ENCODE measurements at places on chromosomes 3 and 15.

GRCh38 chr3:83807511-83807910 lies 1151.3 kb upstream of the CADM2 start:
- no peak for DNase-seq

DNA sequence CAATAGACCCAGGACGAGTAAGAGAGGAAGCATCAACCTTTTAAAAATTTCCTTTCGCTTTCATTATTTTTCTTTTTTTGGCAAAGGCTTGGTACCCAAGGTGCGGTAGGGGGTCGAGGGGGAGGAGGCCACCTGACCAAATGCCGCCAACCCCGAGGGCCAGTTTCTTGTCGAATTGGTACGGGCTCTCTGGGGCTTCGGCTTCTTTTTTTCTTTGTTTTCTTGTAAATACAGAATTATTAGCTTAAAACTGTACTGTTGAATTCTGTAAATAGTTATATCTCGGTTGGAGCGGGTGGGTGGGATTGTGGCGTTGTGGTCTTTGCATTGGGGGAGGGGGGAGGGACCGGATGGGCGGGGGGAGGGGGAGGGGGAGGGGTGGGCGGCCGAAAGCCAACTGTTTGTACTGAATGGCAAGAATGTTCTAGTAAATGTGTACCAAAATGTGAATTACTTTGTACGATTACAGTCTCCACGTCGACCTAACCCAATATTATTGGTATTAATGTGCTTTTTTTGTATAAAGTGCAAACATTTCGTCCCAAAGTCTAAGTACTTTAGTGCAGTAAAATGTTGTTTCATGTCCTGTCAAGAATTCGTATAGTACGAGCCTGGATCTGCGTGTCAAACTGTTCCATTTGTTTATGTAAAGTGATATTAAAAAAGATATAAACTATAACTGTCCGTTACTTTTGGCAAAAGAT lies 4.7 kb downstream of the ZIC1 start:
- DNase-seq, result no peak

DNA sequence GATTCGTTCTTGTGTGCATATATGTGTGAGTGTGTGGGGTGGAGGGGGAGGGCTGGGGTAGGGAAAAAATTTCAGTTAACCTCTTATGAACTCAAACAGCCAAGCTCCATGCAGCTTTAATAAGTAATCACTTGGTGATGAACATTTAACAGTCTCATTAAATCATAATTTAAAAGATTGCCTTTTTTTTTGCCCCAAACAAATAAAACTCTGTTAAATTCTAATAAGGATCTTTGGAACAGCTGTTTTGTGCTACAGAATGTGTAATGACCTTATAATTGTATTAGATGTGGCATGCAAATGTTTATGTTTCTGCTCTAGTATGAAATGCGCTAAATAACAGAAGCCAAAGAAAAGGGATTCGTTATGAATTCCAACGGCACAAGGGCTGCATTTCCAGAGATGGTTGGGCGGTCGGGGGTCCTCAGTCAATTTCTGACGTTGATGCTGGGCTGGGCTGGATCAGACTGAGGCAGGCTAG lies 80.0 kb upstream of the RORA start:
- no peak for DNase-seq

DNA sequence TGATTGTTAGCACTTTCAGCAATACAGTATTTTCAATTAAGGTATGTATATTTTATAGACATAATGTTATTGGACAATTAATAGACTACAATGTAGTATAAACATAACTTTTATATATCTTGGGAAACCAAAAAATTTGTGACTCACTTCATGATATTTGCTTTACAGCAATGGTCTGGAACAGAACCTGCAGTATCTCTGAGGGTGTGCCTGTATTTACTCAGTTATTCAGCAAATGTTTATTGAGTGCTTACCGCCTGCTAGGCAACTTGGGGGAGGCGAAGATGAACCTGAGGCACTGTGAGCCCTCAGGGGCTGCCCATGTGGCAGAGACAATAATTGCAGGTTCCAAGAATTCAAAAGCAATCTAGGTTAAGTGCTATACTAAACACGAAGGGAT lies 144.8 kb downstream of the GABRB3 start:
- DNase-seq, result no peak

GRCh38 chr3:9399337-9399703 lies 1.9 kb downstream of the SETD5 start:
- DNase-seq, result no peak
